KBM-7 (cell line): ENCODE measurements at places on chromosomes 3 and 15.

DNA sequence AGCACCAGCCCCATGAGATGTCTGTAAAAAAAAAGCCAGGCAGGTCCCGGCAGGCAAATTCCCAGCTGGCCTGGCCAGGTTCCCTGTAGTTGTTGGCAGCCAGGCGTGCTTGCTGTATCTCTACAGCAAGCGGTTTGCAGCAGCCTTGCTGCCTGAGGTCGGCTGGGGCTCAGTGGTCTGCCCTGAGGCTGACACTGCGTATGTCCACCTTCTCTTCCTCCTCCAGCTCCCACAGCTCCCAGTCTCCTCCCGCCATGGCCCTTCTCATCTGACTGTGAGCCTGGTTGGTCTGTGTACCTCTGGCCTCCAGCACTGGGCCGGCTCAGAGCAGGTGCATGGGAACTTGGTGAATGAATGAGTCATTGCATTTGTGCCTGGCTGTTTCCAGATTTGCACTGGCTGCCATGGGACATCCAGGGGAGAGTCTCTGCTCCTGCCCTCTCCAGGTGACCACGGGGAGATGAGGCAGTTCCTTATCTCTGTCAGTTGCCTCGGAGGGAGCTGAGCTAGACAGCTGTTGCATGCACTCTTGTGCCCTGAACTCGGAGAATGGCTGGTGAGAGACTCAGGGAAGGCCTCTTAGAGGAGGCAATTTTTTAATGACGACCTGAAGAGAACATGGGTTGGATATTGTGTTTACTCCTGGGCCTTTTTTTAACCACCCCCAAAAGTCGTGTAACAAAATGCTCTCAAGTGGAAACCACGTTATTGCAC is 43.0 kb downstream of the SPSB4 start:
- DNase-seq, result no peak

DNA sequence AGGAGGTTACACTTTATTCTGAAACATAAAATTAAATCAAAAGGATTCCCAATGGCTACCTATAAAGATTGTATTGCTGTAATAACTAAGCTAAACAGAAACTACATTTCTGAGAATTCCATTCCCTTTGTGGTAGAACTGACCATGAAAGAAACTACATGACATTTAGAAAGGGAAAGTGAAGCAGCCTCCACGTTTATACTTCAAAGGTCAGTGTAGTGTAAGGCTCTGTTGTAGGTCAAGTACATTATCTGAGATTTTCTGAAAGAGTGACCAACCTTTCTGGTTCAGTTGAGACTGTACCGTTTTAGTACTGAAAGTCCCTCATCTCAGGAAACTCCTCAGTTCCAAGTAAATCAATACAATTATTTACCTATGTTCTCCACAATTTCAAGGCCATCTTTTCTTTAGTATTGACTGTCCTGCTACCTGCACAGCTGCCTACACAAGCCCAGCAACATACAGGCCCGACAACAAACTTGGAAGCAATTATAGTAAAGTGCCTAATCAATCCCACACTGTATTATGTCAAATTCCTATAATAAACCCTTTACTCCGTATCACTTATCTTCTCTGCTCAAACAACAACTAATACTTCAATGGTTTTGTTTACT is 343.0 kb downstream of the PLOD2 start:
- DNase-seq, result no peak

DNA sequence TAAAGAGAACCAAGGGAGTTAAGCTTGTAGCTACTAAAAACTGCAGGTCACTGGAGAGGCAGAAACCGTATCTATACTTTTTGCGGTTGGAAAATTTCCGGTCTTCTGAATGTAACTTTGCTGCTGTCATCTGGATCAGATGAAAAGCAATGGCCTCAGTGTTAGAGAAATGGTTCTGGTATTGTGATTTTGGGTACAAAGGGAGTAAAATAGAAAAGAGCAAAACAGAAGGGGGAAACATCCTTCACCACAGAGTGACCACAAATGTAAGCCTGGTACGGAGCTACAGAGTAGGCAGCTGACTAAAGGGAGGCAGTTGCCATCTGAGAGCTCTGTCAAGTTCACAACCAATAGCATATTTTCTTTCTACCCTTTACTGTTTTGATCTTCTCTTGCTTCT is 5.6 kb downstream of the CD96 start:
- peak; percentile 90 for DNase-seq

DNA sequence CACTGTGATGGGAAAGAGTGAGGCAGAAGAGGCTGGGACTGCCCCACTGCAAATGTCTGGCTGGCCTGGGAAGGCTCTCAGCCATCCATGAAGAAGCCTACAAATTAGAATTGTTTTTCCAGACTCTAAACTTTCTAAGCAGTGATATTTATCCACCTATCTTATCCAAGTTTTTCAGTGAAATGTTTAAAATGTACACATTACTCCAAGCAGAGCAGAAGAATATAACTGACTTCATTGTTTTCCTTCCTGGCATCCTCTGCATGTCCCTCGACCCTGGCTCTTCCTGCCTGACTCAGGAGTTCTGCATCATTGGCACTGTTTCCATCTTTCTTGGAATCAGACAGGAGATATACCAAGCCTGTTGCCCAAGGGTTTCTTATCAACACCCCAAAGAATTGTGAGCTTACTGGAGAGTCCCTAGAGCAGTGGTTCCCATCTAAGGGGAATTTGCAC is 401.5 kb upstream of the PROK2 start:
- no peak for DNase-seq

GRCh38 chr15:63544258-63545026 is 40.0 kb downstream of the USP3 start:
- peak; percentile 95 for DNase-seq

GRCh38 chr15:36106640-36107335 is 472.6 kb upstream of the CDIN1 start:
- DNase-seq, result no peak

- DNase-seq, result no peak
Measured at GRCh38 chr3:170553788-170554757, 31.8 kb downstream of the SLC7A14 start.

DNA sequence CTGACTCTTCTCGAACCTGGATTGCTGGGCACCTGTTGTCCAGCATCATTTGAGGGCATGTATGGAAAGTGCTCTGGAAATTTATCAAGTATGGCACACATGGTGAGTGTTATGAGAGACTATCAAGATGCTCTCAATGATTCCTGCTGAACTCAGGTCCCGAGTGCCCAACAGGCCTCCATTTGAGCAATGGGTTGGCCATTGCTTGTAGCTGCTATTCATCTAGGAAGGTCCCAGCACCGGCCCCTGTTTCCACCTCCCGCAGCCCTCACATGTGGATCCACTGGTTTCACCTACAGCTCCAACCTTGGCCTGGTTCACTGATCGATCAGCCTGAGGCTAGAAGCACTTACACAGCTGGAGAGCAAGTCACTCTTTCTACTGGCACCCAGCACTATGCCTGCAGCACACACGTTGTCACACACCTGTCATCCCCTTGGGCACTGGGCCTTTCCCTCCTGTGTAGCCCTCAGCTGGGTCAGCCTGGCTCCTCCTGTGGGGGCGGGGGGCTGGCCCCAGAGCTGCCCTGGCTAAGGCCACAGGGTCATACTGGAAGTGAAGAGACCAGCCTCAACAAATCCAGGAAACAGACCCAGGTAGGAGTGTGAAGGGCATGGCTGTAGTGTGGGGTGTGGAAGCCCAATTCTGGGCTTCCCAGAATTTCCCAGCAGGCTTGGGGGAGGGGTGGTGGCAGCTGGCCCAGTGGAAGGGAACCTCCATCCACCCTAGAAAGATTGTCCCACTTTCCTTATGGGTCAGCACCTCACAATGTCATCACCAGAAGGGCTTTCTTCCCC is 41.7 kb upstream of the SMAD3 start:
- DNase-seq, result no peak

DNA sequence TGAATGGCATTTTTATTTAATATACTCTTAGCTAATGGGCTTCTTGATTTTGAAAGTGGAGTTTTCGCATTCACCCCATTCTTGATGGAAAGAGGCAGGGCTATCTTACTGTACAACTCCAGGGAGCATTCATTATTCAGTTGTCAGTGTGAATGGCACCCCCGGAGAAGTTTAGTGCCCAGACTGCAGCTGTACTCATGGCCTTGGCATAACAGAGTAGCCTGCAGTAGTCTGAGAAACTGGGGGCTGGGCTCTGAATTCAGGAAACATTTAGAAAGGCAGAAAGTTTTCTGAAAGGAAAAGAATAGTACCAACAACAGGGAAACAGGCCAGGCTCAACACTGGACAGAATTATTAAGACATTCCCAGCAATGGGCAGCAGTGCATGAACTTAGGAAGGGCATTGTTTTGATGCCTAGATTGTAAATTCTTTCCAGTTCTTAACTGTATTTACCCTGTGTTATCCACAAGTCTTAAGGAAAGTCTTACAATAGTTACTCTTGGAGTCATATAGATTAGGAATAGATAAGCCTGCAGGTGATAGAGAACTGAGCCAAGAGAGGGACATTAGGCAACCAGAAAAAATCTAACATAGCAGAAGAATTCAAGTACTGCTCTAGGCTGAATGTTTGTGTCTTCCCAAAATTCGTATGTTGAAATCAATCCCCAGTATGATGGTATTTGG is 44.4 kb downstream of the TIPARP start:
- DNase-seq, result no peak

DNA sequence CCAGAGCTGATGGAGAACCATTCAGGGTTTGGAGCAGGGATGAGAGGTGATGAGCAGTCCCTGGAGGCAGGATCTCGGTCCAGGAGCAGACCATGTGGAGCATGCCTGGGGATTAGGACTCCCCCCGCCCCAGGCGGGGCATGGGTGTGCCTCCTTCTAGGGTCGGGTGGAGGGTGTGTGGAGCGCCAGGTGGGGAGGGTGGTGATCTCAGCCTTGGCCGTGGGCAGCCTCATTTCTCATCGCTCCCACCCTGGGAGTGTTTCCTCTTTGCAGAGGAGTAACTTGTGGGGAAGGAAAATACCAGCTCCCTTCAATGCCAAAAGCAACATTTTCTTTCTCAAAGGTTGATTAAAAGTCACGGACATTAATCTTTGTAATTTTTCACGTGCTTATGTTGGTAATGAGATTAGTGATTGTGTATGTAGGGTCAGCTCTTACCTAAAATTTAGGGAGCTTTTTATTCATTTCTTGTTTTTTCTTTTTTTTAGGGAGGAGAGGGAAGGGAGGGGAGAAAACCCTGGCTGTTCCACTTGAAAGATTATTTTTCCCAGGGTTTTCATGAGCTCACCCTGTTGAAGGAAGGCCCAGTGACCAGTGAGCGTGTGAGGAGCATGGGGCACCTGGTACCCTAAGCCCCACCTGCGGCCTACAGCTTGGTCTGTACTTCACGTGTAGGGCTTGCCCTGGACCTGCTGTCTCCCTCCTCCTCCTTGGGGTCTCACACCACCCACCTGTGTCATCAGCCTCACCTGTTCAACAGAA is 11.0 kb downstream of the FBLN2 start:
- no peak for DNase-seq
